ENCODE measurements at places on chromosomes 2 and 18.

- DNase-seq, result no peak
Observed at GRCh38 chr18:76314496-76314895, 180.5 kb downstream of the ZNF516 start.

- DNase-seq, result peak; percentile 94
Observed at GRCh38 chr2:238684362-238685326, 163.2 kb upstream of the TWIST2 start.

DNA sequence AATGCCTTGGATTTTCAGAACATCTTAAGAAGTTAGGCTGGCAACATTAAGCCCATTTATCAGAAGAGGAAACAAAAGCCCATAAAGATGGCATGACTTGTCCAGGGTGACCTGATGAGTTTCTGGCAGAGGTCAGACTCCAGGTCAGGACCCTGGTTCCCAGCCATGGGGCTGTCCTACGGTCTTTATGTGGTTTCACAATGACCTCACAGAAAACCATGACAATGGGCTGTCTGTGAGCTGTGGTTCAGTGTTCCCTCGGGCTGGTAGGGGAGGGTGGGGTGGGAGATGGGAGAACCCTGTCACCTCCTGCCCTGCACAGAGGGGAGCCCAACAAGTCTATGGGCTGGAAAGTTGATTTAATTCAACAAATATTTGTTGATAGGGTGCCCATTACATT, 101.8 kb downstream of the LOXHD1 start:
- no peak for DNase-seq

DNA sequence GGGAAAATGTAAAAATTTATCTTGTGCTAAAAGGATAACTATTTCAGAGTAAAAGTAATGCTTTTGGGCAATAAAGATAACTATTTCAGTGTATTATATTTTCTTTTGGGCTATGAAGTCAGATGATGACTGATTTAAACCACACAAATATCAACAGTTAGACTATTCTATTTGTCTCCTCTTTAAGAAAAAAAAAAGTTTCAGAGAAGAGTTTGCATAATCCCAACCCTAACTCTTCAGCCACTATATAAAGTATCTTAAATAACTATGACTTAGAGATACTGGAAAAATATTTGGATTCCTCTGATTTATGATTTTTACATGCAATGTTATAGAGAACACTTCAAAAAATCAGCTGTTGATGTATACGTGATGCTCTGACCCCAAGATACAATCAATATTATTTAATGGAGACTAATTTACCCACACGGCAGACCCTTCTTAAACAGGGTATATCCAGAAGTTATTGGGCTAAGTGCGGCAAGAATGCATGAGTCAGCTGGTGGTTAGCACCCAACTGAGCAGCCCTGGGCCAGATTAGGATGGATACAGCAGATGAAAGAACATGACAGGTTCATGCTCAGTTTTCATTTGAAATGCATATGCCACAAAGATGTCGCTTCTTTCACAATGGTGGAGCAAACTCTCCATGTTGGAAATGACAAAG, 279.0 kb downstream of the AFF3 start:
- peak; percentile 88 for DNase-seq

- DNase-seq, result peak; percentile 67
Observed at GRCh38 chr2:203650860-203651613, 55.4 kb upstream of the CD28 start.

GRCh38 chr2:122831649-122832048, 1076.2 kb downstream of the TSN start:
- no peak for DNase-seq

GRCh38 chr2:223328578-223328977, 273.6 kb downstream of the SCG2 start:
- peak; percentile 31 for DNase-seq

DNA sequence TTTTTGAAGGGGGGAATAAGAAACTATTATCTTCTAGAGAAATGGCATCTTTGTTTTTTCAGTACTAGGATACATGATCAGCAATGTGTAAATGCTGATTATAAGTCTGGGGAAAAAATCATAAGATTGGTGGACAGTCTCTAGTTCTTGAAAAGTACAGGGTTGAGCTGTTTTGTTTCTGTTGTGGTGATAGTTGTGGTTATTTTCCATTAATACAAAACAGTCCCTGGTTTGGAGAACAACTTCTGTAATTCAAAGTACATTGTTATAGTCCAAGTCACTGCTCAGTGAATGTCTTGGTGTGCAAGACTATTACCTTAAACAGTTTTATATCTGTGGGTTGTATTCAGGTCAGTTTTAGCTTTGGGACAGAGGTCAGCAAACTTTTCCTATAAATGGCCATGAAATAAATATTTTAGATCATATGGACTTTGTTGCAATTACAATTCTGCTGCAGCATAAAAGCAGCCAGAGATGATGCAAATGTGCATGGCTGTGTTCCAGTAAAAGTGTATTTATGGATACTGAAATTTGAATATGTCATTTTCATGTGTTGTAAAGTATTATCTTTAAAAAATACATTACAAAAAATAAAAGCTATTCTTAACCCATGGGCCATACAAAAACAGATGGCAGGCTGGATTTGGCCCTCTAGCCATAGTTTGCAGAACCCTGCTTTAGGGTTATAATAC, 111.0 kb downstream of the CERS6 start:
- DNase-seq, result no peak

DNA sequence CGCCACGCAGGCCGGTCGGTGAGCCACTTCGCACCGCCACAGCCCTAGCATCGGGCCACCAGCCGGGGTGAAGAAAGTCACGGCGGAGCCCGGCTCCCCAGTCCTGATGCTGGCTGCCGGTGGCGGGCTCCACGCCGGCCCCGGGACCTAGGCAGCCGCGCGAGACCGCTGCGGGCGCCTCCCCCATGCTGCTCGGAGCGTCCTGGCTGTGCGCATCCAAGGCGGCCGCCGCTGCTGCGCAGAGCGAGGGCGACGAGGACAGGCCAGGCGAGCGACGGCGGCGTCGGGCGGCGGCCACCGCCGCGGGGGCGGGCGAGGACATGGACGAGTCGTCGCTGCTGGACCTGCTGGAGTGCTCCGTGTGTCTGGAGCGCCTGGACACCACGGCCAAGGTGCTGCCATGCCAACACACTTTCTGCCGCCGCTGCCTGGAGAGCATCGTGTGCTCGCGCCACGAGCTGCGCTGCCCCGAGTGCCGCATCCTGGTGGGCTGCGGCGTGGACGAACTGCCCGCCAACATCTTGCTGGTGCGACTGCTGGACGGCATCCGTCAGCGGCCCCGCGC, 433 bp downstream of the SH3RF3 start:
- peak; percentile 34 for DNase-seq

GRCh38 chr18:58769321-58769720, 95.4 kb upstream of the ZNF532 start:
- DNase-seq, result no peak

GRCh38 chr2:77179297-77179696, 342.9 kb downstream of the LRRTM4 start:
- no peak for DNase-seq

- peak; percentile 47 for DNase-seq
Observed at GRCh38 chr2:222038067-222038802, 260.6 kb downstream of the PAX3 start.

DNA sequence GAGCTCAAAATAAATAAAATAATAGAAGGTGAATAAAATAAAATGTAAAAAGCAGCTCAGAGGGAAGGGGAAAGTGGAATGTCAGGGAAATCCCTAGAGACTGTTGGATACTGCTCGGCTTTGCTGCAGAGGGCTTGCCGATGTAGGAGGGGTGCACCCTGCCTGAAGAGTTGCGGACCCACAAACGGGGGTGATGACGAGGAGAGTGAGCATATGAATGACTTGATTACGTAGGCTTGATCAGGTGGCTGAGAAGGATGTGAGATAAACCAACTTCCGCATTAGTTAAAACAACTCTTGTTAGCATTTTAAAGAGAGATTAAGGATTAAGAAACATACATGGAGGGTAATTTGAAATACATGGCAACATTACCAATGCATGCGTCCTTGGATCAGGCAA, 21.0 kb upstream of the TMEM237 start:
- no peak for DNase-seq

- DNase-seq, result peak; percentile 25
Observed at GRCh38 chr2:27653397-27653796, 10.0 kb downstream of the SUPT7L start.

DNA sequence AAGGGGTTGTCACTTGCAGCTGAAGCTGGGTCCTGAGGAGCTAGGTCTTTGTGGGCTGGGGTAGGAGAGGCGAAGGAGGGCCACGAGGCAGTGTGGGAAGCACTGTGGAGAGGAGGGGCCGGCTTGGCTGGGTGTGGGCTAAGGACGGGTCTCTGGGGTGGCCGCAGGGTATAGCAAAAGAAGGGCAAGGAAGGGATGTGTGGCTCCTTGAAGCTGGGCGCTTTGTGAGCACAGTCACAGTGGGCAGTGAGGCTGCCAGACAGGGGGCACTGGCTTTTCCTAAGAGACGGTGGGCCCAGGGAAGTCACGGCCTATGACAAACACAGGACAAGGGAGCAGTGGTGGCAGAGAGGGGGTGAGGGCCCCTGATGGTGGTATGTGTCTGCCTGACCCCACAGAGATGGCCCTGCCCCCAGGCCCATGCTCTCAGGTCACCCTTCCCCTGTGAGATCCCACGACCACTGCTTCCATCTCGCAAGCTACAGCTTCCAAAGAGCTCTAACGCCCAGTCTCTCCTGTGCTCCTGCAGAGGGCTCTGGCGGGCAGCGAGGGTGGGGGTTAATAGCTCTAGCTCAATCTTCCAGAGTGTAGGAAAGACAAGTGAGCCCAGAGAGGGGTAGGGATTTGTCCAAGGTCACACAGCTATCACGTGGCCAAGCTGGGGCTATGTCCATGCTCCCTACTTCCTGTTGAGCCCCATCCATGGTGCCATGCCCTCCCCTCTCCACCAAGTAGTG, 32.4 kb downstream of the KCNK3 start:
- DNase-seq, result no peak

DNA sequence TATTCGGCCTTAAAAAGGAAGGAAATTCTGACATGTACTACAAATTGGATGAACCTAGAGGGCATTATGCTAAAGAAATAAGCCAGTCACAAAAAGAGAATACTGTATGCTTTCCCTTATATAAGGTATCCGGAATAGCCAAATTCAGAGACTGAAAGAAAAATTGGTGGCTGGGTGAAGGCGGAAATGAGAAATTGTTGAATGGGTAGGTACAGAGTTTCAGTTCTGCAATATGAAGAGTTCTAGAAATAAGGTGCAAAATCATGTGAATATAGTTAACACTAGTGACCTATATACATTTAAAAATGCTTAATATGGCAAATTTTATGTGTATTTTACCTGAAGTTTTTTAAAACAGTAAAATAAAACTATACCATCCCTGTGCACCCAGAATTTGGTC, 43.1 kb downstream of the RMP24 start:
- no peak for DNase-seq

- DNase-seq, result no peak
Observed at GRCh38 chr2:23525137-23525765, 140.3 kb downstream of the KLHL29 start.

DNA sequence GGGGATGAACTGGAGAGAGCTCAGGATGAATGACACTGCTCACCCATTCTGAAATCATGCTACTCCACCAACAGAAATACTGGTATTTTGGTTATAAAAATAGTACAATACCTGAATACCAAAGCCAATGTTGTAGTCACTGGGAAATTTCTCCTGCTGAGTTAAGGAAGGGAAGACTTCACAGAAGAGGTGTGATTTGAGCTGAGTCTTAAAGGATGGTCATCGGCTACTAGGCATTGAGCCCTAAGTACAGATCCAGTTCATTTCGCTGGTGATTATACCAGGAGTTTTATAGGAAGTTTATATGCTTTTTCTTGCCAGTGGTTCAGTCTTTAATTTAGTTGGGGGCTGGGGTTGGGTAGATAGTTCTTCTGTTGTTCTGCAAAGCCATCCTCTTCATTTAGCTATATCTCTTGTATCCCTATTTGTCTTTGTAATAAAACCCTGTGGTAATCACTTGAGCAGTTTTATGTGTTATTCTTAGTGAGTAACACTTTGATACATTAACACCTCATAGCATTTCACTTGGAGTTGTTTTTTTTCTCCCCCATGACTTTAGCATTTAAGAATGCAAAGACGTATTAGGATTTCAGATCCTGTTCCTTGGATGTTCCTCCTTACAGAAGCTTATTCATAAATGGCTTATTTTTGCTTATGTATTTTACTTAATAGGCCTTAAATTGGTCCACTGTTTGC, 239.9 kb upstream of the FOSL2 start:
- DNase-seq, result peak; percentile 74

DNA sequence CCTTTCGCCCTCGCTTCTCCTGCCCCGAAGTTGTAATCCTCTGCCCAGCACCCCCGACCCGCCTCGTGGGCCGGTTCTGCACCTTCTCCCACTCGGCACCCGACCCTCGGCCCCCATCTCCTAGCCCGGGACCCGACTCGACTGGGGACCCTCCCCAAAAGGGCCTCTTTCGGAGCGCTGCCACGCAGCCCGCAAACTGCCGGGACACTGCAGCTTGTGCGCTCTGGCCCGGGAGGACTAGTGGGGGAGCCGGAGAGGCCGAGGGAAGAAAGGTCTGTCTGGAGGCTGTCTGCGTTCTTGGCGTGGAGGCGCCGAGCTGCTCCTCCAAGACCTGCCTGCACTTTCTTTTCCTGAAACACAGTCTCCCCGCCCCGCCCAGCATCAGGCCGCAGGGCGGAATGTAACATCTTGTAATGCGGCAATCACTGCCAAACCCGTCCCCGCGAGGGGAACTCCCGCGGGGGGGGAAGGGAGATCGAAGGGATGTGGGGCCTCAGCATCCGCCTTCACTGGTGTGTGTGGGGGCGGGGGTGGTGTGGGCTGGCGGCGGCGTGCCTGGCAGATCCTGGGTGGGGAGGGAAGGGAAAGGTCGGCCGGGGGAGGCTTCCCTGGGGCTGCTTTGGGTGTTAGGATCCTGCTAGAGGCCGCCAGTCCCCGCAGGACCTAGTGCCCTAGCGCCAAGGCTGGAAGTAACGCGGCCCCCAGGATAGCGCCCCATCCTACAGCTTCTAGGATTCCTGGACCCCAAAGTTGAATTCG, 7.4 kb downstream of the DLX2 start:
- peak; percentile 59 for DNase-seq

GRCh38 chr2:26584656-26585055, 56.5 kb downstream of the CIB4 start:
- no peak for DNase-seq
